ENCODE measurements at places on chromosomes 11 and 22.

- peak; percentile 1 for DNase-seq
Observed at GRCh38 chr22:50058906-50059880, 1.1 kb upstream of the TTLL8 start.

DNA sequence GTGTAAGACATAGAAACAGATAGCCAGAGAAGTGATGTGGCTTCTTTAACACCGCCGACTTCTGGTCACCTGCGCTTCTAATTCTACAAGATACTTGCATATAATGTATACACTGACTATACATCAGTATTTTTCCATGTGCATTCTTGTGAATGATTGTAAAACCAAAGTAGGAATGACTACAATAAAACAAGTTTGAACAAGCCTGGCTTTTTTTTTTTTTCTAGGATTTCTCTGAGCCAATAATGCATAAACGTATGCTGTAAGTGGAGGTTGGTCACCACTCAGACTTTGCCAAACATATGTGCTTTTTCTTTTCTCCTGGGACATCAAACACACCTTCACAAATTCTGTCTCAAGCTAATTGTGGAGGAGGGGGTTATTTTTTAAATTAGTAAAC lies 237.8 kb upstream of the KIRREL3 start:
- no peak for DNase-seq

DNA sequence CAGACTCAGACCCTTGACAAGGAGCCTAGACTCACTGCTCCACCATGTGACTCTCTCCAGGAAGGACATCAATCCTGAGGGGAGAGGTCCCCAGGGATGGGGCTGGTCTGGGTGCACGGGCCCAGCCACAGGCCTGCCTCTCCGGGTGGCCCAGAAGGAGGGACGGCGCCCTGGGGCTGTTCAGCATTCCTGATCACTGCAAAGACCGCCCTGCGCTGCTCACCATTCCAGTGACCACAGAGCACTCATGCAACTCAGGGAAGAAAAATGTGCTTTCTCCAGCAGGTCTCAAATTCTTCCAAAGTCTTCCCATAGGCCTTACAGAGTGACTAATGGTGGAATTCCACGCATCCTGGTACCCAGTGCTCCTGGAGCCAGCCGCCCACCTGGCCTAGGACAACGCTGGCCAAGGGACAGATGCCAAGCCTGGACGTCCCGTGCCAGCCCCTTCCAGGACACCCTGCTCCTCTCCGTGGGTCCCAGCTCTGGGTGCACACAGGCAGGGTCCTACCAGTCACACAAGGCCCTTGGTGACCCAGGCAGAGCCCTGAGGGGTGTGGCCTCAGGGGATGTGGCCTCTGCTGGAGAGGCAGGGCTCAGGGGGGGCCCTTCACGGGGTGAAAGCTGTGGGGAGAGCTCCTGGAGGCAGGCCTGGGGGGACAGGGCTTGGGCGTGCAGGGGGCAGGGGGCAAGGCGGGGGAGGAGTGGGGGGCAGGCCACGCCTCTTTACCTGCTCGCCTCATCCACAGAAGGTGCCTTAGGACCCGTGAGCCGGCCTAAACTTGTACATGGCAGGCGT lies 178.8 kb downstream of the IGLL1 start:
- no peak for DNase-seq

DNA sequence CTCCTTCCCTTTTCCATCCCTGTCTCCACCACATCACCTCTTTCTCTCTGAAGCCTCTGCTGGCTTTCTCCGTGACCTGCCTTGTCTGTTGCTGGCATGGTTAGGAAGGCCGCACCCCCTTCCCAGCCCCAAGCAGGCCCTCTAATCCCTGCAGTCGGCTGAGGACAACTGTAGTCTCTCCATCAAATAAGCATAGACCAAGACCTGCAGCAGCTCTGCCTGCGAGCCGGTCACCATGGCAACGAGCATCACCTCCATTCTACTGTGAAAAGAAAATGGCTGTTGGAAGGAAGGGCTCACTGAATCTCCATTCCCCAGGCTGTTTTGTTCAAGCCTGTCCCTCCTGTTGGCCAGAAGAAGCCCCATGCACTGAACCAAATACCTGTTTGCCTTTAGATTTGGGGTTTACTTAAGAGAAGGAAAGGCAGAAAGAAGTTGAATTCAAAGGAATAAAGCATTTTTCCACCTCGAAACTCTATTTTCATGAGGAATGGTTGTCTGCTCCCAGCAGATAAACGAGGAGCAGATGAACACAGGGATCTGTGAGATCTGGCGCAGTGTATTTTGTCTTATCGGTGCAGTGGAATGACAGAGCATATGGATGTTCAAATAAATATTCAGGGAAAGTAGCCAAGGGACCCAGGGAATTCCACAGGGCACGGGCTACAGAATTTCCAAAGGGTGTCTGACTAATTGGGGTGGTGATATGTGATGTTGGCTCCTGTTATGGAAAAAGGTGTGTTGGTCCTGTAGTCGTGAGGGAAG lies 113.1 kb upstream of the TTC12 start:
- DNase-seq = no peak

DNA sequence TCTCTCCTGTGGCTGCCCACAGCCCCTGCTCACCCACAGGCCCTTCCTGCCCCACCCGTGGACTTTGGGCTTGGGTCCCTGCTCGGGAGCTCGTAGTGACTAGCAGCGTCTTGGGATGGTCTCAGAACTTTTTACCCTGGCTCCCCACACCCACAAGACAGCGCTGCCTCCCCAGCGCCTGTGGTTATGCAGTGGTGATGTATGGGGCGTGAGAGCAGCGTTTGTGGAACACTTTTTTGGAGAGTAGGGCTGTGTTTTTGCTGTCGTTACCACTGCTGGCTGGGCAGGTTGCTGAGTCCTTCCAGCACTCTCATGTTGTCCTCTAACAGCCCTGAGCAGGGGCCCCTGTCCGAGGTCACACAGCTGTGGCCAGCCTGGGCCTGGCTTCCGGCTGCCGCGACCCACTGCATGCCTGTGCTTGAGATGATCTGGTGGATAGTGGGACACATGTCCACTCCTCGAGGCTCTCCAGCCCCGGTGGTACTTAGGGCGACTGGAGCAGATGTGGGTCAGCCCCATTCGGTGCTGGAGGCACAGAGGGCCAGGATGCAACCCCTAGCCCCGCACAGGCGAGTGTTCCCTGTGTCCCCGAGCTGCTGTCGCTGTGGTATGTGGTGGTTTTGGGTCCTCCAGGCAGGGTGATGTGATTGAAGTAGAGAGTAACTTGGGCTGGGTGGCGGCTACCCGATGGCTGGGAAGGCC lies 7.1 kb upstream of the GRAMD4 start:
- DNase-seq = no peak

DNA sequence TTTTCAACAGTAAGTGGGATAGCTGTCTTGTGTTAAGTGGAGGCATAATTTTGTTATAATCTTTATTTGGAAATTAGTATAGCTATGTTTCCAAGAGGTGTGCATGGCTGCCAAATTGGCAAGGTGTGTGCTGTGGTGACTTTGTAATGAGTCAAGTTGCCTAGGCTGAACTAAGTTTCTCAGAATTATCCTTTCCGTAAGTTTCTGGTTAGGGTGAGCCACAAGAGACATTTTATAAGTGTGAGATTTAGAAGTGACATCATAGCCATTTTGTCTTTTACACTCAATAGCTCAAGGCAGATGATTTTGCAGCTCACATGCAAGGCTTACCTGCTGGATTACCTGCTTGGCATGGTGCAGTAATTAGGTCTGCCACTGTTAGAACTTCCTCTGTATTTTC lies 90.3 kb downstream of the C11orf87 start:
- no peak for DNase-seq

DNA sequence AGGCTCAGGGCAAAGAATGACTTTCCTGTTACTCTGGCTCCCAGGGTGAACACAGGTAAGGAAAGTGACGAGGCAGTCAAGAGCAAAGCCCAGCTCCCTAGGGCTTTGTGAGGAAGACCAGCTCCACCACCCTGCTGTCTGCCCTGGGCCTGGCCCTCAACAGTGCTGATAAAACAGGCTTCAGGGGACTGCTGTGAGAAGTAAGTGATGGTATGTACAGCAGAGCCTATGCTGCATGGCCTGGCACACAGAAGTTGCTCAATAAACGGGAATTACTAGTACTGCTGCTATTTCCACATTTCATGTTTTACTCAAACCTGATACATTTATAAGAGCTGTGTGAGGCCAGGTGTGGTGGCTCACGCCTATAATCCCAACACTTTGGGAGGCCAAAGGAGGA lies 50.3 kb downstream of the MICAL3 start:
- no peak for DNase-seq

- no peak for DNase-seq
Observed at GRCh38 chr11:95338430-95338991, 107.5 kb upstream of the SESN3 start.

GRCh38 chr11:133504906-133505305 lies 27.4 kb downstream of the OPCML start:
- DNase-seq = no peak

GRCh38 chr11:125258291-125259032 lies 93.9 kb downstream of the PKNOX2 start:
- no peak for DNase-seq

- no peak for DNase-seq
Observed at GRCh38 chr22:49976439-49977175, 16.0 kb downstream of the PIM3 start.

- DNase-seq = no peak
Observed at GRCh38 chr11:14826600-14826999, 65.4 kb downstream of the CYP2R1 start.

GRCh38 chr11:91528965-91529364 lies 695.7 kb upstream of the FAT3 start:
- no peak for DNase-seq

DNA sequence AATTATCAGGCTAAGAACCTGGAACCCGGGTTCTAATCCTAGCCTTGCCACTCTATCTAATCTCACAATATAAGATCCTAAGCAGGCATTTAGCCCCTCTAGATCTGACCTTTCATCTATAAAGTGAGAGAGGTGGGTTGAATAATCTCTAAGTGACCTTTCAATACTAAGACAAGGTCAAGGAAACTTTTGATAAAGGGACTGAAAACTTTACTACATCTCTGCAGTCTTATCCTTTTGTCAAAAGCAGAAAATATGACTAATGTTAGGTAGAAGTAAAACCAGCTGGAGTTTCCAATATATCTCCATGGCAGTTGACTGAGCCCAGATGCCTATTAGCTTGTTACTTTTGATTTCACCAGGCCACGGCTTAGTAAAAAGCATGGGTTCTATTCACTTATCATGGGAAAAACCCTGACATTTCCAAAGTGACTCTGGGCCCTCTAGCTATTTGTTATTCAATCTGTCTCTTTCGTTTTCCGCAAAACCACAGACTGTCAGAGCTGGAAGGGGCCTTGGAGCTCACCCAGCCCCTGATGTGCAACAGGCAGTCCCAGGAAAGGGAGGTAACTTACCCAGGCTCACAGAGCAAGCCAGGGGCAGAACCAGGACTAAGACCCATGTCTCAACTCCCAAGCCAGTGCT lies 75.8 kb downstream of the RAB30 start:
- no peak for DNase-seq

DNA sequence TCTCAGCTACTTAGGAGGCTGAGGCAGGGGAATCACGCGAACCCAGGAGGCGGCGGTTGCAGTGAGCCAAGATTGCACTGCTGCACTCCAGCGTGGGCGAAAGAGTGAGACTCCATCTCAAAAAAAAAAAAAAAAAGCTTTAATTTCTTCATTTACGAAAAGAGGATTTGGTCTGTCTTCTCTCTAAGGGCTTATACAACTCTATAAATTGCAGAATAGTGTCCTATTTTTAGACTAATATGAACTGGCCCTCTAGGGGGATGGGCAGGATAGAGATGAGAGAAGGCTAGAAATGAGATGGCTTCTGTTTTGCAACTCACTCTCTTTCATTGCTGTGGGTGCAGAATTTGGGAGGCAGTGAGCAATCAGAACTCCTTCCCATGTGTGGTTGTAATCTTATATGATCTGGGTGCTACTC lies 11.3 kb downstream of the MAML2 start:
- no peak for DNase-seq

DNA sequence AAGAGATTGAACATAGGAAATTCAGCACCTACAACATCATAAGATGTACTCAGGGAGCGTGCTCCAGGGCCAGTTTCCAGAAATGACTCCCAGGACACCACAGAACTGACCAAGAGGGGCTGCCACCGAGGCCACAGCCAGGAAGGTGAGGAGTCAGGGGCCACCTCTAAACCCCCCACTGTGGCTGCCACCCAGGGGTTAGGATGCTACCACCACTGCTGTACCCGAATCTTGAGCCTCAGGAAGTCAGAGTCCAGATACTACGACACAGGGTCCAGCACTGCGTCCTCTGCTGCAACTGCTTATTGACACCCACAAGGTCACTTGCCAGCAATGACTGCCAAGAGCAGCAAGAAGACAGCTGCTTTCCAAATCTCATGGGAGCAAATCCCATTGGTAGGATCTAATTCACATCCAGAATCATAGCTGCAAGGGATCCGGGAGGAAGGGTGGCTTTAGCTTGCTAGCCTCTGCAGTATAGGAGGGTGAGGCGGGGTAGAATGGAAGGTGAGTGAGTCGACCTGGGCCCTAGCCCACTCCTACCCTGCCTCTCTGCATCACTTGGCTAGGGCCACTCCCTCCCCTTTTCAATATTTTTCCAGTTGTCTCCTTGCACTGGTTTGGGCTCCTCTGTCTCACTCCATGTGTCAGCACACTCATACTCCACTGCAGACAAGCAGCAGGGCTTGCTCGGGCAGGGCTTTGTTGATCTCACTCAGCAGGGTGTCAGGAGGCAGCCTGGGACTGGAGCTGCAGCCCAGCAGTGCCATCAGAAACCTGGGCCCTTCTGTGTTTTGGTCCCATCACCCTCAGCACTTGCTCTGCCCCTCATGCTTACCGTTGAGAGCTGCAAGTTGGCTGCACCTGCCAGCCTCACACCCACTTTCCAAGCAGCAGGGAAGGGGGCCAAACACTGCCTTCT lies 18.1 kb upstream of the CYTH4 start:
- DNase-seq = no peak

- no peak for DNase-seq
Observed at GRCh38 chr11:120991830-120992686, 31.8 kb upstream of the TBCEL start.

GRCh38 chr11:95435628-95436353 lies 204.8 kb upstream of the SESN3 start:
- DNase-seq = no peak

- no peak for DNase-seq
Observed at GRCh38 chr22:38296372-38296771, 20.9 kb downstream of the CSNK1E start.

GRCh38 chr22:38886333-38886732 lies 14.3 kb upstream of the CBX6 start:
- no peak for DNase-seq

- DNase-seq = no peak
Observed at GRCh38 chr11:1845561-1846452, 7.0 kb downstream of the TNNI2 start.

DNA sequence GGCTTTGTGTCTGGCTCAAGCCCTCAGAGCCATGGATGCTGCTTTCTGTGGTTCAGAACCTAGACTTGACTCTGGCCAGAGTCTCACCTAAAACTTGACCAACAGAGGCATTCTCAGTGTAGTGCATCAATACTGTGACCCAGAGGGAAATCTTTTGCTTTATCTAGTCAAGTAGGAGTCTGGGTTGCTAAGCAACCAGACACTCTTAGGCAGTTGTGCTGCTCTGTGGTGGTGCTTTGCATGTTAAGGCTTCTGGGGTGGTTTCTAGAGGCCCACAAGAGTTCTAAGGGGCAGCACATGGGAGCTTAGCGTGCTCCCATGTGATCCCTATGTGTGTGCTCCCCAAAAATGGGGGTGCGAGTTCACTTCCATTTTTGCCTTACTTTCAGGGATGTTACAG lies 224.6 kb upstream of the PLET1 start:
- DNase-seq = no peak

GRCh38 chr22:43396321-43396933 lies 15.4 kb upstream of the MPPED1 start:
- no peak for DNase-seq
